Activated T-helper 1 cell treated with Interleukin-2 at 50 U/mL for 16 hours (primary cell): ENCODE measurements at places on chromosomes 5 and 9.

DNA sequence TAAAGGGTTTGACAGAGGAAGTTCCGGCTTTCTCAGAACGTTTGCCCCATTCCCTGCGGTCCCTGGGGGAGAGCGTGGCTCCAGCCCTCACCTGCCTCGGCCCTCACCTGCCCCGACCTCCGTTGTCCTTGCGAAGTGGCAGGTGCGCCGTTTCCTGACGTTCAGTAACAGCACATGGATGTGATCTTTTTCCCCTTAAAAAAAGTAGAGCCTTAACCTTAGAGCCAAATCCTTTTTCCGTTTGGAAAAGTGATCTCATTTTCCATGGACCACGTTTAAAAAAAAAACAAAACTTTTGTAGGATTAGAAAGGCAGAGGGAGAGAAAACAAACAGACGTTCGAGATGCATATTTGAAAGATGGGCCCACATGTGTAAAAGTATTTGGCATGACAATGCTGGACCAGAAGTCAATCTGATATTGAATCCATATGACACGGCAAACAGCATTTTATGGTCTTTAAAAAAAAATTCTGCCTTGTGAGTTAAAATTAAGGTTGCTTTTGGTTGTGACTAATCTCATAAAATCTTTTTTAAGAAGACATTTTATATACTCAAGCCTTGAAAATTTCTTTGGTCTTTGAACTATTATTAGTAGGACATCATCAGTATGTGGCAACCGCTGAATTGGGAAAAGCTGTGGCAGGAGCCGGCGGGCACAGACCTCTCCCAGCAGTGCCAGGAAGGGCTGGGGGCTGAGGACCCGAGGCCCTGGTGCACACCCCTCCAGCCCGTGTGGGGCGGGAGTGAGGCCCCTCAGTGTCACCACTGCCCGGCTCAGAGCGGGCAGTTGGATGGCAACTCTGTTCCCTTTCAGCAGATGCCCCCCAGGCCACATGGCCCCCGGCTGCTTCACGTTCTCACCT, 42.5 kb upstream of the EXOC3 start:
- DNase-seq: no peak

GRCh38 chr5:146466521-146467349, 19.6 kb downstream of the TCERG1 start:
- DNase-seq: no peak

GRCh38 chr5:31194468-31194813, 955 bp downstream of the CDH6 start:
- DNase-seq: no peak

- no peak for DNase-seq
Measured at GRCh38 chr9:17721954-17722353, 143.1 kb downstream of the SH3GL2 start.

DNA sequence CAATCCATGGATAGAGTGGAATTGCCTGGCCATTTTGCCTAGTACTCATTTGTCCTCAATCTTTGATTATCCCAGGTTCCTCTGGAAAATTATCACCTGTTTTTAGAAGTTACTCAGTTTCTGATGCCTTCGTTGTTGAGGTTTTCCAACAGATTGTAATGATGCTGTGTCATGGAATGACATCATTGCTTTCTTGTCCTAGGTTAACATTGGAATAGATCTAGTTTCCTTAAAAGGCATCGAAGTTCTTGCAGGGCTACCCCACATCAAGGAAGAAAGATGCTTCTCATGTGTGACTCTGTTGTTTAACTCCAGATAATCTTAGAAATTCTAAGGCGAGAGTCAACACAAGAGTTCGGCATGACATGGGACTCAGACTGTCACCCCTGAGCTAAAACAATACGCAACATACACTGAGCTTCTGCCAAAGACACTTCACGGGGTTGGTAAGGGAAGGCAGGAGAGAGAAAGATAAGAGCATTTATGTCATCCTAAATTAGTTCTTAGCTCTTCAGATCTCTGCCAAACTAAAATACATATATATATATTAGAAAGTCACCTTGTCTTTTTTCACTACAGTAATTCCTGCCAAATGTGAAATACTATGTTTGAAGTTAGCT, 293.2 kb upstream of the WWC1 start:
- no peak for DNase-seq
